ENCODE measurements at places on chromosomes 12 and 14. TPM values are rescaled to one million over a fixed set of nuclear protein-coding genes. Genes with fewer than 3 reads are reported as not detected.

PTPRR gene
- total RNA-seq, result 0.80 TPM

PCED1B gene
- 5.1 TPM for total RNA-seq

TECPR2 gene
- 19.9 TPM for total RNA-seq

TMEM229B gene
- total RNA-seq, result 0.64 TPM

LGR5 gene
- 0.66 TPM for total RNA-seq

DNAI7 gene
- 1.1 TPM for total RNA-seq

FAM234B gene
- total RNA-seq, result 16.4 TPM

TAS2R8 gene
- total RNA-seq, result 0.48 TPM

SERPINA12 gene
- total RNA-seq, result not detected

MUCL1 gene
- total RNA-seq, result 95.6 TPM

RILPL2 gene
- total RNA-seq, result 9.1 TPM

LRRIQ1 gene
- 1.5 TPM for total RNA-seq

All from breast epithelium (tissue), 4 donors.